Activated T-cell treated with anti-CD3 and anti-CD28 coated beads for 4 hours (primary cell): ENCODE measurements at places on chromosomes 4 and X.

GRCh38 chr4:148265627-148266026, 176.6 kb downstream of the NR3C2 start:
- DNase-seq = no peak

DNA sequence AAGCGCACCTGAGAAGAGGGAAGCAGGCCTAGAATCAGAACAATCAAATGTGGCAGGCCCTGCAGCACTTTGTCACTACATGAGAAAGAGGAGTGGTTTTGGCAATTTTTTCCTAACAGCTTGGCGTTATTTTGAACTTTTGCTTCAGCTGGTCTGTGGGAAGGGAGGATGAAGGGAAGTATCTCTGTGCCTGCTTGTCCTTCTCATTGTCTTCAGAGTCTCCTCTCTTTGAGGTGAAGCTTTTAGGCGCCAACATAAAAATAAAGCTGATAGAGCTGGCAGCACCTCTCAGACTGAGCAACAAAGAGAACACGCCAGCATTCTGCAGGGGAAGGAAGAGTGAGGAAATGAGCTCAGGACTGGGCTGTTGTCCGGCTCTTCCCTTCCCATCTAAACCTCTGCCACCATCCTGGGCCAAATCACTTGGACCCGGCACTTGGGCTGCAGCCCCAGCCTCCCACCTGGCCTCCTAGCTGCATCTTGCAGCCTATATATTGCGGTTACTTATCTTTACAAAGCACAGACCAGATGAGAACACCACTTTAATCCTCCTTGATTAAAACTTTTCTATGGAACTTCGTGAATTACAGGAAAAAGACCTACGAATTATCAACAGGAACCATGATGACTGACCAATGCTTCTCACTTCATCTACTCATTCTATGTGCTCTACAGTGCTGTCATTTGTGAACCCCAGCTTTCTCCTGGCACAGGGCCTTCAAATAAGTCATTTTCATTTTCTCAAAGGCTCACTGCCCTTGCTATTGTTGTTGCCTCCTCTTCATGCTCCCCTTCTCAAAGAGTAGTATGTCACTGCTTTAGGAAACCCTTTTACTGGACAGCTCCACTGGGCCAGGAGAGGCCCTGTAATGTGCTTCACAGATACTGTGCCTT, 476.4 kb upstream of the HS3ST1 start:
- no peak for DNase-seq

- DNase-seq = no peak
Measured at GRCh38 chr4:121390335-121390734, 9.5 kb upstream of the QRFPR start.

DNA sequence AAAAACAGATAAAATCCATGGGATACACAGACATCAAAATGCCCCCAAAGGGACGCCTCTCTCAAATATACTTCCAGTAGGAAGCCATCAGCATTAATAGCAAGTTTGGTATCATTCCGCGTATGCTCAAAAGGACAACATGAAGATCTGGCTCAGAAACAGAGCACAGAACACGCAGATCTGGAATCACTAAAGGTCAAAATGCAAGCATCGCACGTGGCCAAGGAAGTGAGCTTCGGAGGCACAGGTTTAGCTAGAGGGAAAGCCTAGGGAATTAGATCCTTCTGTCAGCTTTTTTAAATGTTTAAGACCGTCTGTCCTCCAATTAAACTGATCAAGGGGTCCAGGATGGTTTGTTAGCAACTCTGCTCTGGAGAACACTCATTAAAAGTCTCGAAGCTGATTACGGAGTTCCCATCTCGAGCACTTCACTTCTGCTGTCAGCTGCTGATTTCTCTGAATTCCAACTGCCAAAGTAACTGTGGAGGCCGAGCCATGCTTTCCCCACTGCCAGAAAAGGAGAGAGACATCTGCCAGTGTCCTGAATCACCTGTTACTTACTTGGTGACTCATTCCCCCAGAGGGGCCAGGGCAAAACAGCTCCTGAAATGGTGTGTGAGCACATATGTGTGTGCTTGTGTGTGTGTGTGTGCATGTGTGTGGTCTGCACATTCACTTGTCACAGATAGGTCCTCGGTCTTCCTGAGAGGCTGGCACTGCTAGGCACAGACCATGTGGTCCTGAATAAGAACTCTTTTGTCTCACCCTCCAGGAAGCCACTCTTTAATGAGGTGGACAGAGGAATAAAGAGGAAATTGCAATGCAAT, 177.7 kb upstream of the PPARGC1A start:
- no peak for DNase-seq

DNA sequence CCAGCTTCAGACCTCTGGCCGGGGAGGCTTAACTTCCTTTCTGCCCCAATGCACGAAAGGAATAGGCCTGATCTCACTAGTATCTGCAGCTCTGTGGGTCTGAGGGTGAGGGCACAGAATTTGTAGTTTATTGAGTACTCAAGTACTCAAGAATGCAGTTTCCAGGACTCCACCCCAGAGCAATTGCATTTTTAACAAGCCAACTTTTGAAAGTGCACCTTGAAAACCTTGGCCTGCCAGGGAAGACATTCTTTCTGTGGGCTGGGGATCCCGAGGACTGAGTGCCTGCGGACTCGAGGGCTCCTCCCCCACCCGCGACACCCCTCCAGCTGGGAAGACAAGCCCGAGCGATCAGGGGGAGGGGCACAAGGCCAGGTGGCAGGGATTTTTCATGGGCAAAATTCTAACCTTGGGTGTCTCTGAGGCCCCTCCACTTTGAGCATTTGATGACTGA, 22.4 kb downstream of the RS1 start:
- no peak for DNase-seq

- no peak for DNase-seq
Measured at GRCh38 chr4:74121643-74122579, 22.9 kb upstream of the CXCL2 start.

- DNase-seq = no peak
Measured at GRCh38 chr4:120812216-120812615, 110.3 kb downstream of the PRDM5 start.

- no peak for DNase-seq
Measured at GRCh38 chrX:133857640-133858269, 127.6 kb downstream of the GPC3 start.

- no peak for DNase-seq
Measured at GRCh38 chrX:115559672-115560071, 1.3 kb upstream of the PLS3 start.

GRCh38 chr4:181685911-181686310, 557.3 kb upstream of the TENM3 start:
- no peak for DNase-seq

DNA sequence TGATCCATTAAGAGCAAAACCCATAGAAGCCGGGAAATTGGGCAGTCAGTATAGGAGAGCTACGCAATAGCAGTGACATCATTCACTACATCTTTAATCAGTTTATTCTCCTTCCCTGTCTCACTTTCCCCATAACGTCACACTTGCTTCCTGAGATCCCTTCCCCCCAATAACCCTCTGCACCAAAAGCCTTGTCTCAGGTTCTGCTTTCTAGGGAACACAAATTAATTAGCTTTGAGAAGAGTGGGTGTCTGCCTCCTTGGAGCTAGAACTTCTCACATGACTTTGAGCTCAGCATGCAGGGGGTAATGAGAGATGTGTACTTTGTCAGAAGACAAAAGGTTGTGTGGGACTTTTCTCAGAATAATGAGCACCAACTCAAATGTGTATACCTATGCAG, 128.3 kb upstream of the MAOA start:
- DNase-seq = no peak

- DNase-seq = no peak
Measured at GRCh38 chr4:183984566-183984965, 79.5 kb downstream of the STOX2 start.

- no peak for DNase-seq
Measured at GRCh38 chr4:25939330-25939729, 25.3 kb downstream of the SMIM20 start.

DNA sequence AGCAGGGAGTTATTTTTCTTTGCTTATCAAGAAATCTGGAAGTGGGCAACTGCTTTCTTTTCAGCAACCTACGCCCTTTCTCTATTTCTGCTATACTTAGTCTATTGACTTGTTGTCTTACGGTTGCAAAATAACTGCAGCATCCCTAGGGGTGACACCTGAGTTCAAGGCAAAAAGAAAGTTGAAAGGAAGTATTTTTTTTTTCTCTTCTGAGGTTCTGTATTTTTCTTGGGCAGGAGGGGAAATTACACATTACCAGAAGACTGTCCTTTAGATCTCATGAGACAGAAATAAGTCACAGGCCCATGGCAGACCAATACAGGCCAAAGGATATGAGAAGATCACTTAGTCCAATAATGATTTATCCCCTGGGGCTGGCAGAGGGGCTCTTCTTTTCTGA, 204.7 kb upstream of the CASK start:
- DNase-seq = no peak

- DNase-seq = no peak
Measured at GRCh38 chr4:41635441-41635840, 97.5 kb downstream of the LIMCH1 start.

DNA sequence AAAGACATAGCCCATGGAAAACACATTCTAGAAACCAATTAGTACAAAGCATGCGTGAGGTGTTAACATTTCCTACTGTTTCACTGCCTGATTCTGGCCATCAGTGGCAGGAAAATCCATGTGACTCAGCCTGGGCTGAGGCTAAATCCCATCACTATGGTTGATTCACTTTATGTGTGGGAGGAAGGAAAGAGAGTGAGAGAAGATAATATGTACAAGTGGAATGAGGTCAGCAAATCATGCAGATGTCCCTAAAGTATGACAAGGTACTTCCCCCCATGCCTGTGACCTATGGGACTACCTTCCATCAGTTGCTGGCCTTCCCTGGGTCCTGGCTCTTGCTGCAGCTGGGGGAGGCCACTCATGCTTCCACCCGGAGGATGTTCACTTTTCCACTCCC, 64.2 kb upstream of the MAP3K15 start:
- no peak for DNase-seq

DNA sequence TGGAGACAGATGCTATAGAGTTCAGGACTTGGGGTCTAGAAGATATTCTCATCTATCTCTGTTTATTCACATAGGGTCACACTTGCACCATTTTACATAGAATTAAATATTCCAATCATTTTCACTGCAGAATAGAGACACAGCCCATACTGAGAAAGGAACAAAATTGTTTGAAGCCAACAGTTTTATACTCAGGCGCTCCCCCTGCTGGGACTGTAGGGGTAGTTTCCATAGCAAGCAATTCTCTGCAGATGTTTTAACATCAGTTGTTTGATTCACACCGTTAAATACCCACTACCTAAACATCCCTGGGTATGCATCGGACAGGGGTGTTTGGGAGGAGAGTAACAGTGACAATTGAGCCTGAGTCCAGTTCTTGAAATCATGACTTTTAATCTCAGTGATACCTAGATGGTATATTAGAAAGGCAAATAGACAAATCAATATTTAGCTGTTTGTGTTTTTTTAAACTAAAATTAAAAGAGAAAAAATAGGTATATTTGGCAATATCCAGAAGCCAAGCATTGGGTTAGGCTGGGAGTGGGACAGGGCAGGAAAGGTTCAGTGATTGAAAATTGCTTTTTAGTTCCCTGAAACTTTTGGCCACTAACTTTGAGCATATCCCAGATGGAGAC, 33.8 kb downstream of the LONRF3 start:
- no peak for DNase-seq

DNA sequence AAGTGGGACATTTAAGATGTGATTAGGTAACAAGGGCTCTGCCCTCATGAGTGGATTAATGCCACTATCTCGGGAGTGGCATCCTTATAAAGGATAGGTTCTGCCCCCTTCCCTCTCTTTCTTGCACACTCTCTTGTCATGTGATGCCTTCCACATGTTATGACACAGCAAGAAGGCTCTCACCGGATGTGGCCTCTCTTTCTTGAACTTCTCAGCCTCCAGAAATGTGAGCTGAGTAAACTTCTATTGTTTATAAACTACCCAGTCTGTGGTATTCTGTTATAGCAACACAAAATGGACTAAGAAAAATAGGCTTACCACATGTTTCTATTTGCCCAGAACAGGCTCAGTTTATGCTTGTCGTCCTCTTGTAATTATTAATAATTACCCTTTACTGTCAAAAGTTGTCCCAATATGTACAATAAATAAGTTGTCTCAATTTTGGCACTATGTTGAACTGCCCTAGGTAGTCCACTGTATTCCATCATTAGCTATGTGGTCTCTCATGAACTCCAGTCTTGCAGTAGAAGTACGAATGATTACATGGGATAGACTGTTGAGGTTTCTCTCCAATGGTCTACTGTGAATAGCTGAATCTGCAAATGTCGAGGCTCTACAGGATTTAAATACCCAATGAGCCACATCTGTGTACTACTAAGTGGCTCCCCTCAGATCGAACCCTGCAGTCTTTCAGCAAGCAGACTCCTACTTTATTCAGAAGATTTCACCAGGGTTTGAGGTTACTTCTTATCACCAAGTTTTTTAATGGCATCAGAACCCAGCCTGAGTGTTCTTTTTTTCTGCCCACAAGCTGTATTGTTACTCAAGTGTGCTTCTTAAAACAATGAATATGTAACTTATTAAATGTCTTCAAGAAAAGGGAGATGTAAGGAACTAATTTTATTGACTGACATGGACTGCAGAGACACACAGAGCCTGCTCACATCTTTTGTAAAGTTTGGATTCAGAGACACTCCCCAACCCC, 102.0 kb upstream of the LEF1 start:
- DNase-seq = no peak

GRCh38 chrX:387729-388128, 1.0 kb upstream of the PPP2R3B start:
- DNase-seq = no peak

DNA sequence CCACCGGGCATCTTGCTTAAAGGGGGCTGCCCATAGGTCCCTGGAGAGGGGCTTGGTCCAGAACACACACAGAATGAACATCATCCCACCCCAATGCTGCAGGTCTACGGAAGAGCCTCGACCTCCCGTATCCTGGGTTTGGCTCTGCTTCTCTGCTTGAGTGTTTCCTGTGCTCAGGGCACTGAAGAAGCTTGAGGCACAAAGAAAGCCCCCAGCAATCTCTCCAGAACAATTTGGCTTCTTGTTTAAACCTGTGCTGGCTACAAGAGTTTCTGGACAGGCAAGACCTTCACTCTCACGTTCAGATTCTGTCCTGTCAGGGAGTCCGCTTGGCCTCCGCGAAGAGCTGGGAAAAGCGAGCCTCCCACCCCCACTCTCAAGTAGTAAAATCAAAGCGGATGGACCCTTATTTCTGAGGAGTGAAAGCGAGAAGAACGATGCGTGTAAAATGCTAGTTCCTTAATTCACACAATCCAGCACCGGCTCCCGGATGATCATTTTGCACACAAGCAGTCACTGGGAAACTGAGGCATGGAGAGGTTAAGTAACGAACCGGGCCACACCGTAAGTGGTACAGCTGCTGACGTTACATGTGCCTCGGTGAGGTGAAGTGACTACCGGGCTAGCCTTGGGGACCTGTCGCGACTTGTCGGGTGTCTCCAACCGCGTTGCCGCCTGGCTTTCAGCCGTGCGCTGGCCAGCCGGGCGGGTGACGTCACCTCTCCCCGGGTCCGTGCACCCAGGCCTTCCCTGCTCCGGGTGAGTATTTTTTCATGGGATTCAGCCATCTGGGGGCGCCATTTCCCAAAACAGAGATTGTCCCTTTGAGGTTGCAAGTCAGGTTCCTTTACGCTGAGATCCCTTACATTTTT, 3.1 kb upstream of the SFRP2 start:
- no peak for DNase-seq

DNA sequence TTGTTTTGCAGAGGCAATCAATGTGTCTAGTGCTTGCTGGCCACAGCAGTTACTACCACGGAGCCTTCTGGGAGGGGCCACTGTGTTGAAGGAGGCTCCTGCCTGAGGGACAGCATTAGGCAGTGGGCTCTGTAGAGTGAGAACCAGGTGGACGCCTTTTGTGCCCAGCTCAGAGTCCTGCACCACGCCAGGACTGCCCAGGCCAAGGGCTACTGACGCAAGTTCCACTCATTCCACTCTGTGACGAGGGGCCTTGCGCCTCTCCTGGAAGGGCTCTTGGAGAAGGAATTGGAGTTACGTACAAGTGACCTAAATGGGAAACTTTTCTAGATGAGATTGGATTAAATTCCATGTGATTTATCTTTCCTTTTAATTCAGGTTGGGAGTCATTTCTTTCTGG, 102.8 kb upstream of the MAGEE2 start:
- DNase-seq = no peak
